Activated T-cell treated with anti-CD3 and anti-CD28 coated beads, Interleukin-2, amount 50 U/mL, for 48 hours (primary cell): ENCODE measurements at places on chromosomes 3 and 15.

GRCh38 chr3:182957226-182957625 lies 23.1 kb downstream of the DCUN1D1 start:
- no peak for DNase-seq

DNA sequence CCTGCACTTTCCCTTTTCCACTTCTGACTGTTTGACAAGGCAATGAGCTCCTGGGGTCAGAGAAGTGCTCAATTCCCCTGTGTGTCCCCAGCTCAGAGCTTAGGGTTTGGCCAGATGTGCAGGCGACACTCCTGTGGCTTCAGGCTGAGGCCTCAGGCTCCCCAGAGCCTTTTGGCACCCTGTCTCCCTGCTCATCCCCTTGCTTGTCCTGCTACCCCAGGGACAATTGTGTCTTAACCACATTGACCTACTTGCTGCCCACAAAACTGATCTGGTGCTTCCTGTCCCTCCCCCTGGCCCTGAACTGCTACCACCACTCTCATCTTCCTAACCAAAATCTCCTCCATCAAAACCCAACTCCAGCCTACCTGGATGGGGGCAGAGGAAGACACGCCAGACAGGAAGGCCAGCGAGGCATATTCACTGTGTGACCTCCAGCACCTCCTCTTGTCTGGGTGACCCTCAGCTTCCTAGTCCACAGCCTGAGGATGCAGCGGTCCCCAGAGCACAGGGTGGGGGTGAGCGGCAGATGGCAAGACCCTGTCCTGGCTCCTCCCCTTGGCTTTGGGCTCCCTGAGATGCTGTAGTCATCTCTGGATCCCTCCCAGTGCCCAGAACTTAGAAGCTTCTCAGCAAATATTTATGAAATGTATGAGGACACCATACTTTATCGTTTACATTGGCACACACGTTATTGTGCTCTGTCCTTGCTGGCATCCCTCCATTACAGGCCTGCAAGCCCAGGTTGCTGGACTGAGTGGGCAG lies 98.9 kb upstream of the SLC6A6 start:
- no peak for DNase-seq

DNA sequence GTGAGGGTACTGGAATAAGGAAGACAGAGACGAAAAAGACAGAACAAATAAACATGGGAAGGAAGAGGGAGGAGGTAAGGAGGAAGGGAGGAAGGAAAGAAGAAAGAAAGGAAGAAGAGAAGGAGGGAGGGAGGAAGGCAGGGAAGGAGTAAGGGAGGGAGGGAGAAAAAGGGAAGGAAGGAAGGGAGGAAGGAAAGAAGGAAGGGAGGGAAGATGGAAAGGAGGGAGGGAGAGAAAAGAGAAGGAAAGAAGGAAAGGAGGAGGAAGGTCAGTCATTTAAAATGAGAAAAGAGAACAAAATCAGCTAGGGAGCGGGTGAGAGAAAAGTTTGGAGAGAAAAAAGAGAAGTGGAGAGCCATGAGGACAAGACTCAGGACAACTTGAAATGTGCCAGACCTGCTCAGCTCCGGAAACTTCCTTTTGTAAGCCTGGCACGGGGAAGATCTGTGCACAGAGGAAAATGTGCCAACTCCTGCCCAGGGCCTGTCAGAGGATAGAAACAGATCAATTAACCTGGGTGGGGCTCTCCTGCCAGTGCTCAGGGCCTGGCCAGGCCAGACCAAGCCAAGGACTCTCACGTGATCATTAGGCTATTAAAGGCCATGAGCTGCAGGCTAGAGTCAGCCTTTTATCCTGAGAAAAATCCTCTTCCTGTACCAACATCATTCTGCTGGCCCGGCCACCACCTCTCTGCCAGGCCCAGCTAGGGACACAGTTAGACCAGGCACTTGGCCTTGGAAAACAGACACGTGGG lies 50.1 kb upstream of the BCL6 start:
- no peak for DNase-seq

- DNase-seq: no peak
Observed at GRCh38 chr15:38844736-38845135, 280.1 kb upstream of the RASGRP1 start.

- DNase-seq: no peak
Observed at GRCh38 chr15:40045572-40046217, 6.7 kb upstream of the SRP14 start.
